Camera-type eye (tissue), 1 donor: ENCODE measurements at places on chromosomes 6 and 20. TPM values are rescaled to one million over a fixed set of nuclear protein-coding genes. Genes with fewer than 3 reads are reported as not detected.

The PROKR2 gene
- not detected for total RNA-seq

The ATG5 gene
- total RNA-seq: 58.9 TPM

The MUC22 gene
- 0.11 TPM for total RNA-seq

The PBOV1 gene
- total RNA-seq: not detected

The LY6G6F gene
- not detected for total RNA-seq

The SAMD5 gene
- total RNA-seq: 23.1 TPM

The C20orf96 gene
- 12.6 TPM for total RNA-seq

The PKIB gene
- total RNA-seq: 19.4 TPM

The ZBP1 gene
- not detected for total RNA-seq

The OVOL2 gene
- 1.1 TPM for total RNA-seq

The DHX16 gene
- total RNA-seq: 29.3 TPM

The TCP11 gene
- 0.99 TPM for total RNA-seq

The RGS17 gene
- 17.1 TPM for total RNA-seq

The CRISP2 gene
- total RNA-seq: 0.55 TPM

The SOX4 gene
- 232 TPM for total RNA-seq

The CD2AP gene
- 41.7 TPM for total RNA-seq

The SGK1 gene
- total RNA-seq: 153 TPM

The BFSP1 gene
- total RNA-seq: 676 TPM

The ROS1 gene
- not detected for total RNA-seq

The BPI gene
- 2.4 TPM for total RNA-seq
